Skeletal muscle cell (primary cell): ENCODE measurements at places on chromosomes 5 and 9.
A peak's percentile ranks its signal among the peaks of the same experiment; 100 is the strongest.

DNA sequence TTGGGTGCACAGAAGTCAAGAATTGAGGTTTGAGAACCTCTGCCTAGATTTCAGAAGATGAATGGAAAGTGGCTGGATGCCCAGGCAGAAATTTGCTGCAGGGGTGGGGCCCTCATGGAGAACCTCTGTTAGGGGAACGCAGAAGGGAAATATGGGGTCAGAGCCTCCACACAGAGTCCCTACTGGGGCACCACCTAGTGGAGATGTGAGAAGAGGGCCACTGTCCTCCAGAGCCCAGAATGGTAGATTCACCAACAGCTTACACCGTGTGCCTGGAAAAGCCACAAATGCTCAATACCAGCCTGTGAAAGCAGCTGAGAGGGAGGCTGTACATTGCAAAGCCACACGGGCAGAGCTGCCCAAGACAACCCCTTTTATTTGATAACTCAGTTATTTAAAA is 383.5 kb downstream of the TLE4 start:
- DNase-seq, result no peak

DNA sequence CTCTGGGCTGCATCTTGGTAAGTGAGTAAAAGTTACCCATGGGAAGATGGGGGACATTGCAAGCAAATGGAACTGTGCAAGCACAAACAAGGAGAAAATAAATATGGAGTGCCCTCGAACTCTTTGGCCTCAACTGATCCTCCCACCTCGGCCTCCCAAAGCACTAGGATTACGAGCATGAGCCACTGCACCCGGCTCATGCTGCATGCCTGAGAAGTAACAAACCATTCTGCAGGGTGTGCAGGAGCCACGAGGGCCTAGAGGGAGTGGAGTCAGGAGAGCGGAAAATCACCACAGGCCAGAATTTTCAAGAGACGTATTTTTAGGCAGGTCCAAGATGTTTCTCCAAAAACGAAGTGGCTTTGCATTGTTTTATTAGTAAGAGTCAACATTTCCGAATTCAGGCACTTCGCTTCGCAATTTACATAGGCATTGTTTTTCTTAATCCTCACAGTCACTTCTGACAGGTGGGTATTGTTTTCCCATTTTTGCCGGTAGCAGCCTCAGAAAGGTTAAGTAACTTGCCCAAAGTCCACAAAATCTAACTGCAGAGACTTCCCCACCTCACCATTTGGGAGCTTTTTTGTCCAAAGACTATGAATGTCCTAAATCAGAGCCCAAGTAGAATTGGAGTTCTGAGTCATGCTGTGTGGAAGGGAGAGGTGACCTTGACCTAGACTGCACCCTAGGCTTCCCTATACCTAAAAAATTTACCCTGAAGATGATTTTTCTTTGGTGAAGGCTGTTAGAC is 230.2 kb downstream of the NR3C1 start:
- no peak for DNase-seq

DNA sequence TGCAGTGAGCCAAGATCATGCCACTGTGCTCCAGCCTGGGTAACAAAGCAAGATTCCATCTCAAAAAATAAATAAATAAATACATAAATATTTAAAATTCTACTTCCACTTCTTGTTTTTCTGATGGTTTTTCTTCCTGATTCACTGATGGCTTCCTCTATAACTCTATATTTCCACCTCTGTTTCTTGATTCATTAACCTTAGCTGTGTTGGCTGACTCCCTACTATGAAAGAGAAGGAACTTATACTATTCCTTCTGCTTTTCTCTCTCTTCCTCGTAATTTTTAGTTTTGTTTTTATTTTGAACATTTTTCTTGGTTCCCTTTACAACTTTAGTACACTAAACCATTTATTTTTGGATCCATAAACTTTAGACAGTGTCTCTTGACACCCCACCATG is 103.5 kb downstream of the MAMDC2 start:
- DNase-seq, result no peak

GRCh38 chr9:33042473-33042872 is 17.4 kb downstream of the DNAJA1 start:
- no peak for DNase-seq

- peak; percentile 24 for DNase-seq
These were observed 454.2 kb upstream of the SGCD start for GRCh38 chr5:155872629-155873220.

DNA sequence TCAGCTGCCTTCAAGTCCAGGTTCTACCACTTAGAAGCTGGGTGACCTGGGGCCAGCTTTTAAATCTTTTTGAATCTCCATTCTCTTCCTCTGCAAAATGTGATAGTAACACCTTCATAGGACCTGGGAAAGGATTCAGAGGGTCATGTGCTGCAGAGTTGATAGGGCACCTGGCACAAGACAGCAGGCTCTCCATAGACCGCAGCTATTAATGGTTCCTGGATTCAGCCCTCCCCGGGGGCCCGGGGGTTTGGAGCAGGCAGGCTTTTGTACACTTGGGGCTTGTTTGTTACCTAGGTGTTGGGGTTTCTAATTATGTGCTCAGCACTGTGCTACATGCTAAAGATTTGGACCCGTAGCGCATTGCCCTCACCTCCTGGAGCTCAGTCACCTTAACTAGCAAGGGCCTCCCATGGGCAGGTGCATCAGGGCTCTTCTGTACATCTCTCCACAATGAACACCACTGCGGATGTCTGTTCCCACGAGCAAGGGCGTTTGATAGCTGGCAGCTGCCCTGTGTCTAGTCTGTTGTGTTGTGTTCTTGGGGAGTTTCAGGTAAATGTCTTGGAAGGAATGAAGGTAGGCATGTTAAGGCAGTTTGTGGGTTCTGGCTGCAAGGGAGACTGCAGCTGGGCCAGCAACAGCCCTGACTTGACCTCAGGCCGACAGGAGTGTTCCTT is 12.1 kb downstream of the PRRC2B start:
- no peak for DNase-seq

DNA sequence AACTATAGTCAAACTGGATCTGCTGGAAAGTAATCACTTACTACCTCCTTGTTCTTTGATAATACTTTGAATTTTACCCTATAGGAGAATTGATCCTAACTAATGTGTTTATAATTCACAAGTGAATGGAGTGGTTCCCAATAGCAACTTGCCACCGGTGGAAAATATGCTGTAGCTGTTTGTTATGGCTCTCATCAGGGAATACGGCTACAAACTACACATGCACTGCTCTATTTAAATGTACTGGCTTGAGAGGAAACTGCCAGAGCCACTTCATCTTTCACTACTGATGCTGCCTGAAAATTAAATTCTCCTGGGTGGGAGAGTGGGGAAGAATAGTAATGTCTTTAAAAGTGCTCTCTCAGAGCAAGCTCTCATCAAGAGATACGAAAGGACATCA is 448.5 kb upstream of the GRAMD2B start:
- DNase-seq, result no peak

GRCh38 chr5:53956196-53956595 is 354.2 kb downstream of the ARL15 start:
- DNase-seq, result no peak

- DNase-seq, result no peak
These were observed 958 bp upstream of the HSPA5 start for GRCh38 chr9:125241863-125242739.

GRCh38 chr5:114243281-114243971 is 118.4 kb upstream of the KCNN2 start:
- DNase-seq, result peak; percentile 29

GRCh38 chr5:124280079-124280478 is 466.4 kb downstream of the ZNF608 start:
- no peak for DNase-seq

GRCh38 chr5:118611332-118611945 is 376.9 kb downstream of the DTWD2 start:
- no peak for DNase-seq

GRCh38 chr5:111271885-111272284 is 47.7 kb downstream of the CAMK4 start:
- DNase-seq, result no peak

GRCh38 chr5:153447534-153447933 is 42.9 kb upstream of the GRIA1 start:
- no peak for DNase-seq

GRCh38 chr5:60996368-60996767 is 51.4 kb downstream of the NDUFAF2 start:
- DNase-seq, result no peak

DNA sequence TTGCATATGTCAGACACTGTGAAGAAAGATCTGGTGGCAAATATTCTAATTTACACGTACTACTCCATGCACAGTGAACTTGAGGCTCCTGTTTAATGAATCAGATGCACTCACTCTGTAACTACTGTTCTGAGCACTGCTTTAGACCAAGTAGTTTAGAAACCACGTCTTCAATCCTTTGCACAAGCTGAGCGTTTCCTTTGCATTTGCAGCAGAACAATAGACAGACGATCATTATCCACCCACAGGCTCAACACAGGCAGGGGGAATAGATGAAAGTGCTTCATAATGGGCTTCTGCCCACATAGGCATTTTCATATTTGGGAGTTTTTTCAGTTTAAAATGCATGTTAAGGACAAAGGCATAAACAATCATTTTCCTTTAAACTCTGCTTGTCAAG is 423.3 kb upstream of the ADAMTS16 start:
- no peak for DNase-seq

DNA sequence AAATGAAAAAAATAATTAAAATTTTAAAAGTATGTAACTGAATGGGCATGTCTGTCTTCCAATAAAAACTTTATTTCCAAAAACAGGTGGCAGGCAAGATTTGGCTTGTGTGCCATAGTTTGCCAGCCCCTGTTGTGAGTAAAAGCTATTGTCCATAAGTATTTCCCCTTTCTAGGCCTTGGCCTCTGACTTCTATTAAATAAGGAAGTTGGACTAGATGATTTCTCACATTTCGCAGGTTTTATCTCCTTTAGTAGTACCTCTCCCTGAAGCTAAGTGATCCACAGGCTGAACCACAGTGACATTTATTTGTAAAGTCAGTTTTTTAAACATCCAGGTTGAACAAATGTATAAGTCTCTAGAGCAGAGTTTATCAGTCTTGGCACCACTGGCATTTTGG is 41.3 kb downstream of the RECK start:
- no peak for DNase-seq

DNA sequence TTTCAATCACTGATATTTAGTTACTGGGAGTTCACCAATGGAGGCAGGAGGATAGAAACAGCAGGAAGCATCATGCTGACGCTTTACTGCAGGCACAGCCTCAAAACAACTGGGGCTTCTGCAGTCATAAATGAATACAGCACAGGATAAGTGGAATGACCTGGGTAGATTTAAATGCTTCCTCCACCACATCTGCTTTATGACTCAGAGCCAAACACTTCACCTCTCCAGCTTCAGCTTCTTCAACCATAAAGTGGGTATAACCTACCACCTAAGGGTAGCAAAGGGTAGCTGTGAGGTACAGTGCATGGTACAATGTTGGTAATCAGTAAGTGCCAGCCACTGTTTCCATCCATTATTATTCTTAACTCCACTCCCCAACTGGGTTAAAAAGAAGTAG is 28.4 kb downstream of the RASEF start:
- no peak for DNase-seq

GRCh38 chr5:149586708-149587318 is 5.5 kb downstream of the ARHGEF37 start:
- no peak for DNase-seq

- peak; percentile 83 for DNase-seq
These were observed 101.3 kb downstream of the WDR41 start for GRCh38 chr5:77390795-77391194.

GRCh38 chr9:114503009-114503408 is 2.3 kb downstream of the WHRN start:
- no peak for DNase-seq

DNA sequence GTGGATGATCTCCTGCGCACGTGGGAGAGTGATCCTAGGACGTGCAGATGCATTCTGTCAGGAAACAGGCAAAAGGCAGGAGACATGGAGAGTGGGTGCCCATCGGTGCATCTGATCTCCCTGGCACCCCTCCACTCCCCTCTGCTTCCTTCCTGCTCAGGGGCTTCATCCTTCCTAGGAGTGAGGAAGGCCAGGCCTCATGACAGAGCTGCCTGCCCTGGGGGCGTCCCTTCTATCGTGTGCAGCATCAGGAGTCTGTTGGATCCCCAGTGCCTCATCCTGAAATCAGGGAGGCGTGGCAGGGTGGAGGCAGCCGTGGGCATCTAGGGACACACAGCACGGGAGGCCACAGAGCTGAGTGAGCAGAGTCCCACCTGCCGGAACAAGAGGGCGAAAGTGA is 30.1 kb downstream of the UBE2QL1 start:
- DNase-seq, result no peak

- DNase-seq, result peak; percentile 85
These were observed 12.0 kb downstream of the MACROH2A1 start for GRCh38 chr5:135386886-135387628.

GRCh38 chr5:147643142-147643541 is 133.3 kb upstream of the DPYSL3 start:
- DNase-seq, result peak; percentile 47

DNA sequence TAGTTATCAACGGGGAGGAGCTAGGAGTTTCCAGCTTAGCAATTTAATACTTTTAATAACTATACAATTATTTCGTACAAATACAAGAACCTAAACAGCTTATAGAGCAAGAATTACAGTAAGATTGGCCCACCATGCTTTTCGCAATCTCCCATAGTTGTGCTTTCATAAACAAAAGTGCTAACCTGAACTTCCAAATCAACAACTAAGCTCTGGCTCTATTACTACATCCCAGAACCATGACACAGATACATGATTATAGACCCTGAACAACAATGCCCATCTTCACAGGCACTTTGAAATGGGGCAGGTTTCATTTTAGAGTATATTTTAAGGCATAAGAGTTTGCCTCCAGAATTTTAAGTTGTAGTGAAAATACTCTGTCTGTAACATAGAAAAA is 203.5 kb downstream of the DMRTA1 start:
- no peak for DNase-seq

DNA sequence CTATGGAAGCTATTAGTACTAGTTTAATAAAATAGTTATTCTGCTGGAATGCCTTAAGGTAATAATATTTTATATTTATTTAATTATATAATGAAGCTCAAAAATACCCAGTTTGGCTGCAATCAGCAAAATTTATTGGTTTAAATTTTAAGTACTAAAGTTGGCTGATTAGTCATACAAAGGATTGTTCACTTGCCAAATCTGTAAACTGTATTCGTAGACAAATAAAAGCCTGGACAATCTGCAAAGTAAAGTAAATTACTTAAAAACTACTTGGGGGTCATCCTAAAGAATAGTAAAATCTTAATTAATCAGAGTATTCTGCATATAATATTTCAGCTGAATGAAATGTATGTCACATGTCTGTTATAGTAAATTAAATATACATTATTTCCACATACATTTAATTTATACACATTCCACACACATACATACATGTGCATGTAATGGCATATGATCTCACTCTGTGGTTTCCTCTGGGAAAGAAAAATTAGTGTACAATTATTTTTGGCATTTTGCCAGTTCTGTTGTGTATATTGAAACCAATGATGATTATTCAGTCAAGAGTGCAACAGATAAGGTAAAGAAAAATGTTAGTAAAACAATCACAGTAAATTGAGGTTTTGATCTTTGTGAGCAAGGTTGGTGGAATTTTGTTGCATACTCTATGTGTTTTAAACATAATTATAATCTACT is 455.9 kb downstream of the CDH9 start:
- no peak for DNase-seq

GRCh38 chr9:121328876-121329681 is 41.0 kb downstream of the STOM start:
- no peak for DNase-seq

GRCh38 chr9:70561786-70562395 is 147.4 kb upstream of the KLF9 start:
- no peak for DNase-seq
